Suprapubic skin (tissue), 4 donors: ENCODE measurements at places on chromosomes 12 and 14. TPM values are rescaled to one million over a fixed set of nuclear protein-coding genes. Genes with fewer than 3 reads are reported as not detected.

The TSPAN9 gene
- total RNA-seq, result 47.2 TPM

The KLHL33 gene
- total RNA-seq, result not detected

The RD3L gene
- total RNA-seq, result not detected

The AICDA gene
- total RNA-seq, result not detected

The C12orf50 gene
- not detected for total RNA-seq

DNA sequence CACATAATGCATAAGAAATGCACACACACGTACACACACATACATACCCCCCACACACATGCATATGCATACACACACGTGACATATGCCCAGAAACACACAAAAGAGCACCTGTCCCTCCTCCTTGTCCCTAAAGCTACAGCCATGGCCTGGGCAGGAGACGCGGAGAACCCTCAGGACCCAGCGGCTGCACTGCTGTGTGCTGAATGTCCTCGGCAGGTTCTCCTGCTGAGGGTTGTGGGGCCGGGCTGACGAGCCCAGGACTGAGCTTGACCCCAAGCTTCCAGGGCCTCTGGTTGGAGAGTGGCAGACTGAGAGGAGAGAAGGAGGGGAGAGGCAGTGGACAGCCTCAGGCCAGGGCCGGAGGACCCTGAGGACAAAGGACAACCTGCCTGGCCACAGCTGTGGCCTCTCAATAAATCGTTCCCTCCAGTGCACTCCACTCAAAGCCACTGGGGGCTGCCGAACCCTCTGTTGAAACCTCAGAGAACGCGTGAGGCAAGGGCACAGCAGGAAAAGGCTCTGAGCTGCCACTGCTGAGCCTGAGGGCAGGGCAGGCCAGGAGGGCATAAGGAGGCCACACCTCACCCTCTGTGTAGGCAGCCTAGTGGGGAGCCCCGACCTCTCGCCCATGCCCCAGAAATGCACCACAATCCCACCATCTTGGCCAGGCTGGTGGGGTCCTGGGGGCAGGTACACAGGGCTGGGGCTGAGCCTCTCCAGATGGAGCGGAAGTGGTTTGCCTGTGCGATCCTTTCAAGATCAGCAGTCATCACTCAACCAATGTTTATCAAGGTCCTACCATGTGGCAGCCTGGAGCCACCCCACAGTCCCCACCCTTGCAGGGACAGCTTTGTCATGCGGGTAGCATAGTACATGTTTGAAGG, 3.1 kb downstream of the CACNA2D4 start:
- DNase-seq, result no peak
- H3K27me3 ChIP-seq, result peaks cover 24% of the 10 kb centered on the region
- no peak overlapping the region for H3K4me3 ChIP-seq
- no peaks in the 10 kb centered on the region for H3K36me3 ChIP-seq

- peaks cover 15% of the 10 kb centered on the region for H3K4me1 ChIP-seq
- H3K27ac ChIP-seq, result no peak overlapping the region
- H3K4me3 ChIP-seq, result no peak overlapping the region
These were observed 26.3 kb downstream of the CLMN start for GRCh38 chr14:95293449-95293848.

- H3K27me3 ChIP-seq, result peaks cover 4% of the 10 kb centered on the region
- H3K4me1 ChIP-seq, result peaks cover 40% of the 10 kb centered on the region
- H3K4me3 ChIP-seq, result no peak overlapping the region
- H3K36me3 ChIP-seq, result no peaks in the 10 kb centered on the region
- DNase-seq, result no peak
These were observed 2.7 kb upstream of the GALNT6 start for GRCh38 chr12:51393676-51394545.

DNA sequence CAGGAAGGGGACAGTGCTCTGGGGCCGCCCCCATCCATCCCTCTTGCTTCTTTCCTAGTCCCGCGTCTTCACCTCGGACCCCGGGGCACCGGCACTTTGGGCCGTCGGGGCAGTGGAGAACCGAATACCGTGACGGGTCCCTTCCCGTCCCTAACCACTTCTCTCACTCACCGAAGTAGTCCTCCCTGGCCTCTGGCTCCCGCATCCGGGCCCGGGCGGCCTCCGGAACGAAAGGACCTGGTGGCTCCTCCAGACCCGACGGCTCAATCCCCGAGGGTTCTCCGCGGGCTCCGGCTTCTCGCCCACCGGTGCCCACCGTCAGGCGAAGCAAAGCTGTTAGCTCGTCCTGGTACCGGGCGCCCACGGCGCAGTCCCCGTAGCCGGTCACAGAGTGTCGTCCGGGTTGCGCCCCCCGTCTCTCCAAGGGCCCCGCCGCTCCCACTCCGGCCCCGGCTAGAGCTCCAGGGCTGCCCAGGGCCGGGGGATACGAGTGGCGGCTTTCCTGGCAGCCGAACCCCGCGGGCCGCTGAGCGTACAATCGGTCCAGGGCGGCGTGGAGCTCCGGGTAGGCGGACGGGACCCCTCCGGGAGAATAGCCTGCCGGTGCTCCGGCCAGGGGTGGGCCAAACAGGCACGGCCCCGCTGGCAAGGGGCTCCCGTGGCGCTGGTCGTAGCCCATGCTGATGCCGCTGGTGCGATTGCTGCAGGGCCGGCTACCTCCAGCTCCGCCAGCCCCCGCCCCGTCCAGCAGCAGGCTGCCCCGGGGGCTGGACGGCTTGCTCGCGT, 1.1 kb downstream of the AJUBA start:
- H3K4me1 ChIP-seq, result peaks cover 60% of the 10 kb centered on the region
- no peaks in the 10 kb centered on the region for H3K27me3 ChIP-seq
- peak; percentile 70 for DNase-seq

DNA sequence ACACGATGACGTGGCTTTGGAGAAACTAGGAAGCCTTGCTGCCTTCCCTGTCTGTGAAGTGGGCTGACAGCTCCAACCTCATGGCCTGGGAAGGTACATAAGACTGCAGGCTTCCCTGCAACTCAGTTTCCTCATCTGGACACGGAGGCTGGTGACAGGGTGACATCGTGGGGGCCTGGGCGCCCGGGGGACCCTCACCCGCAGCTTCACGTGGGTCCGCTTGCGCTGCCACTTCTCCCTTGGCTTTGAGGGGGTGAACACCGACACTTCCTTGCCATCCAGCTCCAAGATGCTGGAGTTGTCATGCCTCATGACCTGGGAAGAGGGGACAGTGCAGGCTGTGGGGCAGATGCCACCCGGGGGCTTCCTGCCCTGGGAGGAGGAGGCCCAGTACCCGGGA, 7.6 kb downstream of the ARL6IP4 start:
- no peak overlapping the region for H3K4me3 ChIP-seq
- no peaks in the 10 kb centered on the region for H3K27me3 ChIP-seq
- H3K4me1 ChIP-seq, result peaks cover 24% of the 10 kb centered on the region
- DNase-seq, result no peak

DNA sequence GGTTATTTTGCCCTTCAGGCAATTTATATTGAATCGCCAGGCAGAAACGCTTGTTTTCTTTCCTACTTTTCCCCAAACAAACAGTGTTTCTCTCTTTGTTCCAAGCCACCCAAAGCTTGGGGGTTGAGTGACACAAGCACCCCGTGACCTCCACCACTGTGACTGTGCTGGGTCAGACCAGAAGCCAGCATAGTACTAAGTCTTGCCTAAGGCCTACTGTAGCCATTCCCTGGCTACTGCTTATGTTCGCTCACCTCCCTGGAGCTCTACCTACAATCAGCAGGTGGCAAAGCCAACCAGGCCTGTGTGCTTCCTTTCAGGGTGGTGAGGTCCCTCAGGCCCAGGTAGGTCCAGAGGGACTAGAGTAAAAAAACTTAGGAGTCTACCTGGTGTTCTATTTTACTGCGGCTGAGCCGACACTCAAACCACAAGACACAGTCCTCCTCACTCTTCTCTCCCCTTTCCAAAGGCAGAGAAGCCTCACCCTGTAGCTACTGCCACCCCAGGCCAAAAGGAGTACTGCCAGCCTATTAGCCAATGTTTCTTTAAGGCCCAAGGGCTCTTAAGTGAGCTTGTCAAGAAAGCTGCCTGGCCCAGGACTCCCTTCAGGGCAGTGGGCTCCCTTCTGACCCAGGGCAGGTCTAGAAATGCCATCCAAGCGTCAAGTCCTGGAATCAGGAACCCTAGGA, 411.8 kb upstream of the MIS18BP1 start:
- H3K4me1 ChIP-seq, result no peaks in the 10 kb centered on the region
- no peaks in the 10 kb centered on the region for H3K36me3 ChIP-seq
- no peak overlapping the region for H3K4me3 ChIP-seq
- no peaks in the 10 kb centered on the region for H3K27me3 ChIP-seq

DNA sequence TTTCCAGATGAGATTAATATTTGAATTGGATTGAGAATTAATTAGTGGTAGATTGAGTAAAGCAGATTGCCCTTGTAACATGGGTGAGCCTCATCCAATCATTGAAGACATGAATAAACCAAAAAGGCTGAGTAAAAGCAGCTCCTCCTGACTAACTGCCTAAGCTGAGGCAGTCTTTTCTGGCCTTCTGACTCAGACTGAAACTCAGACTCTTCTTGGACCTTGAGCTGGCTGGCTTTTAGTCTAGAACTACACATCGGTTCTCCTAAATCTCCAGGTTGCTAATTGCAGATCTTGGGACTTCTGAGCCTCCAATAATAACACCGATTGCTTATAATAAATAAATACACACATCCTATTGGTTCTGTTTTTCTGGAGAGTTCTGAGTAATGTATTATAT, 24.0 kb downstream of the FKBP11 start:
- H3K27me3 ChIP-seq, result no peaks in the 10 kb centered on the region
- no peak for DNase-seq
- H3K27ac ChIP-seq, result no peak overlapping the region
- H3K4me1 ChIP-seq, result peaks cover 11% of the 10 kb centered on the region
- H3K36me3 ChIP-seq, result no peaks in the 10 kb centered on the region

- no peak overlapping the region for H3K27ac ChIP-seq
- DNase-seq, result no peak
- no peaks in the 10 kb centered on the region for H3K36me3 ChIP-seq
- H3K27me3 ChIP-seq, result no peaks in the 10 kb centered on the region
- no peaks in the 10 kb centered on the region for H3K4me1 ChIP-seq
- H3K4me3 ChIP-seq, result no peak overlapping the region
These were observed 577.7 kb downstream of the SLC16A7 start for GRCh38 chr12:60173224-60174170.

DNA sequence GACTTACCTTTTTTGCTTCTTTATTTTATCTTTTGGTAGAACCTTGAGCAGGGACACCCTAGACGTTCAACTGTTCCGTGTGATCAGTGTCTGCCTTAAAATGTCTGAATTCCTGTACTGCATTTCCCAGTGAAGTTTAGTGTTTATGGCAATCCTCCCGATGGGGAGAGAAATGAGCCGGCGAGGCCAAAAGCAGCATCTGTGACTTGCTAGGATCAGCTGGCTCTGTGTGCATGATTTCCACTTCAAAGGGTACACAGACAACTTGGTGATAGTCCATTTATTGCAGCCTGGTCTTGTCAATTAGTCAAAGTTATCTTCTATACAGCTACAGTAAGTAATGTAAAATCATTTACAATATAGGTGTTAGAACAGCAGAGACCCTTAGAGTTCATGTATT, 768.5 kb downstream of the DIO2 start:
- no peaks in the 10 kb centered on the region for H3K27me3 ChIP-seq
- no peaks in the 10 kb centered on the region for H3K36me3 ChIP-seq
- no peak overlapping the region for H3K4me3 ChIP-seq
- no peak for DNase-seq

DNA sequence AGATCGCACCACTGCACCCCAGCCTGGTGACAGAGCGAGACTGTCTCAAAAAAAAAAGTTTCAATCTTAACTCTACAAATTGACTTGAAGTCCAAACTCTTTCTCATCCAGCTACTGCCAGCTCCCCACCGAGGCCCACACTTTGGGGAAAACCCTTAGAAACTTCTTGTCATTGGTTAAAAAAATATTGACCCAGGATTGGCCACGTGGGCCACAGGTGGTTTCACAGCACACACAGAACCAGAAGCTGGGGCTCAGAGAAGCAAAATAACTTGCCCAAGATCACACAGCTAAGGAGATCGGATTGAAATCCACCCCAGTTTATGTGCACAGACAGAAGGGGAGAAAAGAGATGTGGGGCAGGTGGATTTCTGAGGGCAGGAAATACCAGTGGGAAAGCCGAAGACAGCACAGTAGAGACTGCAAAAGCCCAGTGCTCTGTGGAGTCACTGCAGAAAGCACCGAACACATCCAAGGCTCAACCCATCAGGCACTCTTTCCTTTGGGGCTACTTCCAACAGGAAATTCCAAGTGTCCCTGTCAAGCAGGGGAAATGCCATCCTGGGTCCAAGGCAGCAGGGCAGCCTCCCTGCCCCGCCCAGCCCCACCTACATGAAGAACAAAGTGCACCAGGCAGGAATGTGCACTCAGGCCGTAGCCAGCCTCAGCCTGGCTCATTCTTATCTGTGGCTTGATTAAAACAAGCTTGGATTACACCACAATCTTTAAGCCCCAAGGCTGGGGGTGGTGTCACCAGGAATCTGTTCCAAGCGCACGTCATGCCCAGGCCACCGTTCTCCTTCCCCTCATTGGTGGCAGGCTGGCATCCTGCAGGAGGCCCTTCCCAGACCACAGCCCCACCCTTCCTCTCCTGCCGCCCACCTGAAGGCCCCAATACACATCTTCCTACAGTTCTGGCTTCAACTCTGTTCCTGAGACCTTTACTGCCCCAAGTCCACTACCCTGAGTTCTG, 72.5 kb downstream of the ITPK1 start:
- no peak for DNase-seq
- peak overlapping the region; percentile 72 for H3K27ac ChIP-seq
- peaks cover 52% of the 10 kb centered on the region for H3K4me1 ChIP-seq
- no peaks in the 10 kb centered on the region for H3K27me3 ChIP-seq

DNA sequence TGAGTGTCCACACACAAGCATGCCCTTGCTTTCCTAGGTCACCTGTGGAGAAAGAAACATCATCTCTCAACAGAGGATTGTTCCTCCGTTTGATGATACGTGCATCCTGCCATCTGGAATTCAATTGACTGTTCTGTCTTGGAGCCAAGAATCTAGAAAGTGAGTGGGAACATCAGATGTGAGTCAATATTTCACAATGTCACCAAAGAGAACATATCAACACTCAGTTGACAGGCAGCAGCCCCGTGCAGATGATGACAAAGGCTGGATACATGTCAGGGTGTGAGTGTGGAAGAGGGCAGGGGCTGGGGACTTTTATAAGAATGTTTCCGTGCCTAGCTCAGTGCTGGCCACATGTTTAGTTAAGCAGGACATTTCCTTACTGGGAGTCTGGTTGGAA, 76.1 kb downstream of the TBC1D30 start:
- no peaks in the 10 kb centered on the region for H3K4me1 ChIP-seq
- H3K4me3 ChIP-seq, result no peak overlapping the region
- no peak overlapping the region for H3K27ac ChIP-seq
- no peak for DNase-seq
- H3K27me3 ChIP-seq, result peaks cover 7% of the 10 kb centered on the region
- H3K36me3 ChIP-seq, result no peaks in the 10 kb centered on the region

- no peaks in the 10 kb centered on the region for H3K4me1 ChIP-seq
- no peak for DNase-seq
- no peaks in the 10 kb centered on the region for H3K27me3 ChIP-seq
- H3K27ac ChIP-seq, result no peak overlapping the region
These were observed 545.0 kb upstream of the FBXO33 start for GRCh38 chr14:39977198-39977597.

GRCh38 chr12:115072712-115073111, 388.7 kb upstream of the TBX3 start:
- no peak for DNase-seq
- no peak overlapping the region for H3K27ac ChIP-seq
- H3K4me1 ChIP-seq, result no peaks in the 10 kb centered on the region
- H3K27me3 ChIP-seq, result no peaks in the 10 kb centered on the region

GRCh38 chr12:113232089-113232839, 11.0 kb downstream of the TPCN1 start:
- no peaks in the 10 kb centered on the region for H3K27me3 ChIP-seq
- peaks cover 51% of the 10 kb centered on the region for H3K36me3 ChIP-seq
- peak; percentile 61 for DNase-seq
- H3K27ac ChIP-seq, result peak overlapping the region; percentile 57
- H3K4me3 ChIP-seq, result no peak overlapping the region
- peaks cover 47% of the 10 kb centered on the region for H3K4me1 ChIP-seq
